ENCODE measurements at places on chromosomes 5 and 9. TPM values are rescaled to one million over a fixed set of nuclear protein-coding genes. Genes with fewer than 3 reads are reported as not detected.

RBM18 gene
- total RNA-seq, result 23.6 TPM

GARIN3 gene
- not detected for total RNA-seq

CCDC192 gene
- 0.60 TPM for total RNA-seq

GTF2H2C gene
- total RNA-seq, result 64.1 TPM

PCDHGB5 gene
- 4.0 TPM for total RNA-seq

CARD9 gene
- total RNA-seq, result 1.6 TPM

MYOZ3 gene
- 2.9 TPM for total RNA-seq

SLC34A3 gene
- 0.27 TPM for total RNA-seq

OTULINL gene
- total RNA-seq, result 36.3 TPM

ALDH1B1 gene
- 32.1 TPM for total RNA-seq

RORB gene
- total RNA-seq, result not detected

LPAR1 gene
- total RNA-seq, result 16.2 TPM

WDR38 gene
- total RNA-seq, result not detected

MFAP3 gene
- total RNA-seq, result 42.5 TPM

KCTD16 gene
- 21.2 TPM for total RNA-seq

NMUR2 gene
- total RNA-seq, result not detected

PRRX2 gene
- 0.91 TPM for total RNA-seq

LCN2 gene
- not detected for total RNA-seq

ADAMTS13 gene
- 16.0 TPM for total RNA-seq

FAM174A gene
- 8.3 TPM for total RNA-seq

TAS2R1 gene
- total RNA-seq, result 0.22 TPM

PDLIM4 gene
- 14.3 TPM for total RNA-seq

CDC26 gene
- 36.6 TPM for total RNA-seq

BARX1 gene
- total RNA-seq, result 3.3 TPM

PCA3 gene
- 0.31 TPM for total RNA-seq

SKP1 gene
- 358 TPM for total RNA-seq

FIBCD1 gene
- not detected for total RNA-seq

GFI1B gene
- total RNA-seq, result not detected

IFNE gene
- total RNA-seq, result 3.6 TPM

PLPPR1 gene
- total RNA-seq, result 12.2 TPM

Measured in progenitor cell of endocrine pancreas (in vitro differentiated cells).